ENCODE measurements at places on chromosomes 5 and 9.
A peak's percentile ranks its signal among the peaks of the same experiment; 100 is the strongest.

DNA sequence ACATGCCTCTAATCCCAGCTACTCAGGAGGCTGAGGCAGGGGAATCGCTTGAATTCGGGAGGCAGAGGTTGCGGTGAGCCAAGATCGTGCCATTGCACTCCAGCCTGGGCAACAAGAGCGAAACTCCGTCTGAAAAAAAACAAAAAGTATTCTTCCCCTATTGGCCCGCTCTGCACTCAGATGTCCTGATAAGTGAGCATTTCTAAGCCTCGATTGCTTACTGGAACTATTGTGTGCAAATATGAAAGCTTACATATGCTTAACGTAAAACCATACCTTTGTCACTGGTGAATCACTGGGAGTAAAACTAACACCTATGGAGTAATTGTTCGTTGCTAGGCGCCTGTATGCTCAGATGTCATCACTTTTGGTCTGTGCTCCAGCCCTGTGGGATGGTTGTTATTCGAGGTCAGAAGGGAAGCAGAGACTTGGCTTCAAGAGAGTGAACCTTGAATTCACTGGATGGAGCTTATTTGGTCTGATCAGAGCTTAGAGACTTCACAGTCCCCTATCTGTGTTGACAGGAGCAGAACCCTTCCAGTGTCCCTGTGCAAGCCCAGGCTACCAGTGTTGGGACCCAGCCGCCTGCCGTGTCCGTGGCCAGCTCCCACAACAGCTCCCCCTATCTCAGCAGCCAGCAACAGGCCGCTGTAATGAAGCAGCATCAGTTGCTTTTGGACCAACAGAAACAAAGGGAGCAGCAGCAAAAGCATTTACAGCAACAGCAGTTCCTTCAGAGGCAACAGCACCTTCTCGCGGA lies 25.3 kb upstream of the LTC4S start:
- no peak for DNase-seq

DNA sequence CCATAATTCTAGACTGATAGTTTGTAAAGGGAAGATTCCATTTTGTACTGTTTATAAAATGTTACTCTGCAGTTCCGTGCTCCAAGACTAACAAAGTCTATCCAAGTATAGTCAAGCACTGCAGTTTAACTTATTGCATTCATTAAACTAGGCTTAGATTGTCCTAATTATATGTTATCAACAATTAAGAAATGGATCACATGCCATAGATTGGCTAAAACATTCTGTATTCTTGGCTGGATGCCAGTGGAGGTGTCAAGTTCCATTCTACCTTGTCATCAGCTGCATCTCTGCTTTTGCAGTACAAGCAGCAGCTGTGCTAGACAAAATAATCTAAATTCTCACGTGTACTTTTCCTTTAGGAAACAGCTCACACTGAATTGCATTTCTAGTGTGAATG lies 69.4 kb upstream of the MEF2C start:
- no peak for DNase-seq

DNA sequence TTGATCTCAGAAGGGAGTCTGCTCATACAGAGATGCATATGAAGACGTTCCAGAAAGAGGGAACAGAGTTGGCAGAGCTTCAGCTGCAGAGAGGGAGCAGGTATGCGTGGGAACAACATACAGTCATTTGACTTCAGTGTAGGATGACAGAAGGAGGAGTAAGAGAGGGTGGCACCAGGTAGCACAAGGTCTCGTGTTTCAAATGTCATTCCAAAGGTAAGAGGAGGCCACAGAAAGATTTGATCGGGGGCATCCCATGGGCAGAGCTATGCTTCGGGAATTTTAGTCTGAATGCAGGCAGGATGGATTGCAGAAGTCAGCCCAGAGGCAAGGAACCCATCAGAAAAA lies 367.1 kb downstream of the CDK5RAP2 start:
- no peak for DNase-seq

GRCh38 chr5:6680922-6681321 lies 32.3 kb upstream of the TENT4A start:
- DNase-seq = no peak

DNA sequence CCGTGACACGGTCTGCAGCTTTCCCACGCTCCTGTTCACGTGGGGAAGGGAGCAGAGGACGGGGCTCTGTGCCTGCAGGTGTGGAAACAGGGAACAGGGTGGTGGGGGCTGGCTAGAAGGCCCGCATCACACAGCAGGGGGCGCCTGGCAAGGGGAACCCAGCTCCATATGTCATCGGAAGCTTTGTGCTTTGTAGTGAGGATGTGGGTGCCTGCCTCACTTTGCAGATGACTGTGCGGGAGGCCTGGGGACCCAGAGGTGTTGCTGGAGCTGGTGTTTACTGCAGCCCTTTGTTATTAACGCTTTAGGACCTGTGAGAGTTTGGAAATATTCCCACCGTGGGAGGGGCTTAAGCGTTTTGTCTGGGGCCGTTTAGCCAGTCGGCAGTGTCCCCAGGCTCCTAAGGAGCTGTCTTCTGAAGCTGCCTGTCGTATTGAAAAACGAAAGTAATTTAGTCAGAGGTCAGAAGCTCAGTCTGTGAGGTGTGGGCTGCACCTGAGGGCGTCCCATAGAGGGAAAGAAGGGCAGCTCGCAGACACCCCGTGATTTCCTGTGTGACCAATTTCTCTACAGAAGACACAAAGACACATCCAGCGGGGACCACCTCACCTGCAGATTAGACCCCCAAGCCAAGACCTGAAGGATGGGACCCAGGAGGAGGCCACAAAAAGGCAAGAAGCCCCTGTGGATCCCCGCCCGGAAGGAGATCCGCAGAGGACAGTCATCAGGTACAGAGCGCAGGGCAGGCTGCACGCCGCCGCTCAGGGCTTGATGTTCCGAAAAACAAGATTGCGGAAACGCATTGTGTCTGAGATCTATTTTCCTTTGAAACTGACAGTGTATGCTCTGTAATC lies 9.1 kb downstream of the MAN1B1 start:
- DNase-seq = peak; percentile 80

DNA sequence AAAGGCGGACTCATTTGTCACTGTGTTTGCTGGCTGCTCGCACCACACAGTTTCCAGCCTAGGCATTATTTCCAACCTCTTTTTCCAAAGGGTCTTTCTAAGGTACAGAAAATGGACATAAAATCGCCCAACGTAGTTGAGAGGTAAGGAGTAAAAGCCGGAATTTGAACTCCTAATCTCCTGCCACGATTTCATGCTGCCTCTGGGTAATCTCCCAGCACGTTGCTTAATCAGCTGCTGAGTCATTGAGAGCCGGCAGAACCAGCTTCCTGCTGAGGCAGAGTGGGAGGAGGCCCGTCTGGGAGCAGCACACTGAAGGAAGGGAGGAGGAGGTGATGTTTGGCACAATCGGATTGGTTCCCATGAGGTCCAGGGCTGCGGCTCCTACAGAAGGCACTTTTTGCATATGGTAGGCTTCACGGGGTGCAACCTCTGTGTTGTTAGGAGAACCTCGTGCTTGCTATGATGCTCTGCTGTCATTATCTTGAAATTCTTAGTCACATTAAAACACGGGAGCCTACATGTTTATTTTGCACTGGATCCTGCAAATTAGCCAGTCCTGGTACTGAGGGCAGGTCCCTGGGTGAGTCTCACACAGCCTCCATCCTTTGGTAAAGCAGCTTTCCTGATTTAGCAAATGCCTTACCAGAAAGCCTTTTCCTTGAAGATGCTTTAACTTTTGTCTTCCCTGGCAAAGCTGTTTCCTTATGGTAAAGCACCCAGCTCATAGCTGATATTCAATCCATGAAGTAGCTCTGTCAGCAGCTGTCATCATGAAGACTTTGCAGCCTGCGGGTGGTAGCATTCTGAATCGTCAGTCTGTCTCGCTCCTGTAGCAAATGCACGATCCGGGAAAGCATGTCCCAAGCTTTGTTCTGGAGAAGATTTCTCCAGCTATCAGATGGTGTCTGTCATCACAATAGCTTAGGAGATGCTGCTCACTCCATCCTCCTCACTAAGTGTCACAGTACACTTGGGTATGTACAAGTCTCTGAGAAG lies 191.6 kb upstream of the MSX2 start:
- DNase-seq = no peak

DNA sequence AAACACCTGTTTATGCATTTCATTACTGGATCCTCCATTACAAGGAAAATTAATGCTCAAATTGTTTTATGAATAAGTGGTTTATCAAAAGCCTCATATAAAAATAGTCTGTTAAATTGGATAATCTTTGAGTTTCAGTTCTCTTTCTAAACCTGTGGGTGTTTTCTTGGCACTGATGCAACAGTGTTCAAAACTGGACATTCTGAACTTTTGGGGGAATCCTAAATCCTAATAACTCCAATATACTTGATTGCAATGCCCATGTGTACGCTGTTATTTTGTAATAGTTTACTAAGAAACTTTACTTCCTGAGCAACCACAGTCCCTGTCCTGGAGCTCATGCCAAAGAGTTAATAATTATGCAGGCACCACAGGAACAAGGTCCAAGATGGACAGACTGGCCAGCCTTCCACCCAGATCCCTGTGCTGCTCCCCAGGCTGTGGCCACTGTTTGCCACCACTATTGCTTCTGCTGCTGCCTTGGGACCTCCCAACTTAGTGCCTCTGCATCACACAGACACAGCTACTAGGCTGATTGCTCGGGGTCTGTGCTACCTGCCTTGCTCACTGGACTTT lies 14.0 kb downstream of the IRGM start:
- no peak for DNase-seq

DNA sequence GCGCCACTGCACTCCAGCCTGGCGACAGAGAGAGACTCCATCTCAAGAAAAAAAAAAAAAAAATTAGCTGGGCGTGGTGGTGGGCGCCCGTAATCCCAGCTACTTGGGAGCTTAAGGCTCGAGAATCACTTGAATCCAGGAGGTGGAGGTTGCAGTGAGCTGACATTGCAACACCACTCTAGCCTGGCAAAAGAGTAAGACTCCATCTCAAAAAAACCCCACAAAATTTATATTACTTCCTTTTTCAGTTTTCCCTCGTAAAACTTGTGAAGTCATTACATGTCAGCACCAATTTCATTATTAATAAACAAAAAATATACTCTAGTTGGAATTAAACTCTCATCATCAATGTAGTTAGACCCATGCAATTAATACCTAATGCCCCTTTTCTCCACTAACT lies 43.9 kb downstream of the SHLD3 start:
- DNase-seq = no peak

GRCh38 chr5:172751761-172752510 lies 19.1 kb downstream of the DUSP1 start:
- DNase-seq = no peak

DNA sequence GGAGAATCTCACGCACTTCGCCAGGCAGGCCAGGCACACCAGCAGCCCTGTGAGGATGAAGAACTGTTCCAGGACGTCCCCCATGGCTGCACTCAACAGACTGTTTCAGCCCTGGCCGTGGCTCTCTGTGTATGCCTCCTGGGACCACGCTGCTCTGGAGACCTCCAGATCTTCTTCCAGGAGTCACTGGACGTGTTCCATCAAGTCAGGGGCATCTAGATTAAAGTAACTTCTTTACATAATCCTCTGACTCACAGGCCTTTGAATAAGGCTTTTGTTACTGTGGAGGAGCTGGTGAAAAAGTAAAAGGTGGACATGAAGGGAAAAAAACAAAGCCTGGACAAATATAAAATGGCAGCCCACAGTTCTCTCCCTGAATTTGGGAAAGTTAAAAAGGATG lies at the start of gene HSD17B3:
Gene HSD17B3, minus strand, starts transcription at position 156 of the 400 bp plus-strand sequence. Its CDS starts 72 bp downstream, at position 84.
- DNase-seq = no peak

GRCh38 chr5:177035976-177036375 lies 13.5 kb downstream of the ZNF346 start:
- no peak for DNase-seq

GRCh38 chr5:56078278-56079156 lies 83.8 kb upstream of the IL6ST start:
- no peak for DNase-seq

- DNase-seq = no peak
Measured at GRCh38 chr5:35745193-35745592, 111.5 kb upstream of the IL7R start.

DNA sequence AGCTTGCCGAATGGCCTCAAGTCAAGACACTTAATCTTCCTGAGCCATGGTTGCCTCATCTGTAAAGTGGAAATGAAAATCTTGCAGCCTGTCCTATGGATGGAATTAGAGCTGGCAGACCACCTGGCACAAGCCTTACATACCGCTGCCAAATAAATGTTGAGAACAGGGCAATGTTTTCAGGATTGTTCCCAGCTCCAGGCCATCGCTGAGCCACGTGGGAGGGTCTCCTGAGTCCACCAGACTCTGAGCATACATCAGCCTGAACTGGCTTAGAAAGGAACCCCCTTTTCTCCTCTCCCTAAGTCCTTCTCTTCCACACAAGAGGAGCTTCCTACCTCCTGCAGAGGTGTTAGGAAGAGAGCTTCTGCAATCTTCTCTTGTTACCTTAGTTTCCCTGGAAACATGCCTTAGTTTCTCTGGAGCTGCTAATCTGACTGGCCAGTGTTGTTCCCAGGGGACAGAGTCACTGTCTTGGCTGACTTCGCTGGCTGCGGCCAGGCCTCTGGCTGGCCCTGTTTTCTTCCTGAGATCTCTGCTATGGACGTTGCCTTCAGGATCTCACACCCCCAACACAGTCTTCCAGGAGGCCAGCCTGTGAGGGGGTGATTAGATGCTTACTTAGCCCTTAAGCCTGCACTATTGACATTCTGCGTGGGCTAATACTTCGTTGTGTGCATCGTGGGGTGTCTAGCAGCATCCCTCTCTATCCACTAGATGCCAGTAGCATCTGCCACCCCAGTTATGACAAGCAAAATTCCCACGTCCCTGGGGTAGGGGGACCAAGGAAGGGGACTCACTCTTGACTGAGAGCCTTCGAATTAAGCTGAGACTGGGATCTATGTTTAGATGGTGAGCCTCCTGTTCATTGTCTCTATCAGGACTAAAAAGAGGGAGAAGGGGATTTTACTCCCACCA lies 62.2 kb downstream of the BOD1 start:
- no peak for DNase-seq

DNA sequence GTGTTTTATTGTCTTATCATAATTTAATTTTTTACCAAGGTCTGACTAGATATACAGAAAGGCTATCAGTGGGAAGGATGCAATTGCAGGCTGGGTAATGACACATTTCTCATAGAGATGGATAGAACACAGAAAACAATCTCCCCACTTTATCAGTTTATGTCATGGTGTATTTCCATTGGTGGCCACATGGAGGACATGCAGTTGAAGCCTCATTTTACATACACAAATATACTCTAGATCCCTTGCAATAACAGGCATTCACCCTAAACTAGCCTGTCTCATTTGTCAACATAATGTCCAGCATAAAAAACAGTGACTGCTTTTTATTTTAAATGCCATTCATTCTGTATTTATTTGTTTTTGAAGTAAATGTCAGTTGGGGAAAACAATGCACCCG lies 526.3 kb downstream of the GABRG2 start:
- no peak for DNase-seq

GRCh38 chr9:99431103-99431502 lies 209.0 kb downstream of the SEC61B start:
- DNase-seq = no peak

DNA sequence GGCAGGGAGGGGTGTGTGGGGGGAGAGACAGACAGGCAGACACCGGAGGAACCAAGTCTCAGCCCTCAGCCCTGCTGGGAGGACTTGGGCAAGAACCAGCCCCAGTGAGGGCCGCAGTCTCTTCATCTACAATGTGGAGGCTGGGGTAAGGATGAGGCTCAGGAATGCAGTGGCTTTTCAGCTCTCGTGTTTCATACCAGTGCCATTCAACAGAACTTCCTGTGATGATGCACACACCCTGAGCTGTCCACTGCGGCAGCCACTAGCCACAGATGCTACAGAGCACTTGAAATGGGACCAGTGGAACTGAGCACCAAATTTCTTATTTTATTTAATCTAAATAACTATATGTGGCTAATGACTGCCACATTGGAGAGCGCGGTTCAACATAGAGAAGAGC lies 10.7 kb downstream of the CAMK2A start:
- no peak for DNase-seq

GRCh38 chr5:157689942-157690689 lies 18.8 kb downstream of the C5orf52 start:
- peak; percentile 27 for DNase-seq

GRCh38 chr5:159749146-159749545 lies 167.1 kb upstream of the ADRA1B start:
- DNase-seq = no peak

Data from activated T-helper 9 cell treated with anti-CD3 and anti-CD28 coated beads, Interleukin-2, amount 50 U/mL, for 16 hours (primary cell).